ENCODE measurements at places on chromosomes 2 and 18.
A peak's percentile ranks its signal among the peaks of the same experiment; 100 is the strongest.

- DNase-seq, result no peak
Measured at GRCh38 chr2:229220254-229220653, 50.8 kb downstream of the PID1 start.

GRCh38 chr18:24793742-24794141 is 333.3 kb downstream of the HRH4 start:
- no peak for DNase-seq

DNA sequence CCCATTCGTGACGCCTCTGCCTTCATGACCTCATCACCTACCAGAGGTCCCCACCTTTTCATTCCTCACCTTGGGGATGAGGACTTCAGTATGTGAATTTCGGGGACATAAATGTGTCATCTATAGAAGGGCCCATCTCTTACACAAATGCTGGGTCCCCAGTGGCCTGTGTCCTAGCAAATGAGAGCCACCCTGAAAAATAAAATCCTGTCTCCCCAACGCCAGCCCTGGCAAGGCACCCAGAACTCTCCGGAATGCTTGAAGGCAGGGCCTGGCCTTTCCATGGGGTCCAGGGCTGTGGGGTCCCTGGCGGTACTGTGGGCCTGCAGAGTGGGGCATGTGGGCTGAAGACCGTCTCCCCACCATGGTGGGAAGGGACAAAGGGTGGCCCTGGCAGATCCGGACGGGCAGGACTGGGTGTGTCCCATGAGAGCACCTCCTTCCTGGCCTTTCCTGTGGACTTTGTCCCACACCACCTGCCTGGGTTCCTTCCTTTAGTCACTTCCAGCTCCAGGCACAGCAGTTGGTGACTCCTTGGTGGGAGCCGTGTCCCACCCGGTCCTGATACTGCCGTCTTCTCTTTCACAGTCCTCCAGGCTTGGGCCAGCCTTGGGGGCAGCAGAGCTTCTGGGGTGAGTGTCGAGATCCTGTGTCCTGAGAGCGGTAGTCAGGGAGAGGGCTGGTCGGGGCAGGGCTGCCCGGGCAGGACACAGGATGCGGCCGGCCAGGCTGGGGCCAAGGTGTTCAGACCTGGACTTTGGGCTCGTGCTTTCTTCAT is 18.6 kb downstream of the CAPN10 start:
- no peak for DNase-seq

GRCh38 chr2:177598326-177599138 is 206.0 kb downstream of the AGPS start:
- no peak for DNase-seq

DNA sequence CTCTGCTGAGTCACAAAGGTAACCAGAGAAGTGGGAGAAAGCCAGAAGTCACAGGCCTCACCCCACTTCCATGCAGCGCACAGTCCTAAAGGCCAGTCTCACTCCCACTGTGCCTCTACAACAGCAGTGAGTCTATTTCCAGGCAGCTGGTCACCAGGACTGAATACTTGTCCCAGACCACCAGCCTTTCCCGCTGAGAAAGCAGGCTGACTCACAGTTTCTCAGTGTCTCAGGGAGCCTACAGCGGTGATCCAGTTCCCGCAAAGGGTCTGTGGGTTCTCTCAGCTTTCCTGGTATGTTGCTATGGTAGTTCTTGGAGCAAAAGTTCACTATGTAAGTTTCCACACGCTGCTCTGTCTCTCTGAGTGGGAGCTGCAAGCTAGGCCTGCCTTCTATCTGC is 622.5 kb downstream of the RNF144A start:
- DNase-seq, result no peak

DNA sequence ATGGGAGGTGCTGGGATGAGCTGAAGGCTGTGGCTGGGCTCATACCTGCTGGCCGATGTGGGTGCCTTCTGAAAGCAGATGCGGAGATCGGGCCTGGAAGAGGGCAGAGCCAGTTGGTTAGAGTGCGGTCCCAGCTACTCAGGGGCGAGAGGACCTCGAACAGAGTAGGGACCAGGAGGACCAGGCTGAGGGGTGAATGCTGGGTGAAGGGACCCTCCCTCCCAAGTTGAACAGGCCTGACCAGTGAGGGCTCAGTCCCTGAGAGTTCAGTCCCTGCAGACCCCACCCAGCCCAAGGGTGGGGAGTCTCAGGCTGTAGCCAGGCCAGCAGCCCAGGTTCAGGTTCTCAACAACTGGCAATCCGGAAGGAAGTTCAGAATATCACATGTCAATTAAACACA is 232.8 kb upstream of the HS6ST1 start:
- DNase-seq, result no peak

DNA sequence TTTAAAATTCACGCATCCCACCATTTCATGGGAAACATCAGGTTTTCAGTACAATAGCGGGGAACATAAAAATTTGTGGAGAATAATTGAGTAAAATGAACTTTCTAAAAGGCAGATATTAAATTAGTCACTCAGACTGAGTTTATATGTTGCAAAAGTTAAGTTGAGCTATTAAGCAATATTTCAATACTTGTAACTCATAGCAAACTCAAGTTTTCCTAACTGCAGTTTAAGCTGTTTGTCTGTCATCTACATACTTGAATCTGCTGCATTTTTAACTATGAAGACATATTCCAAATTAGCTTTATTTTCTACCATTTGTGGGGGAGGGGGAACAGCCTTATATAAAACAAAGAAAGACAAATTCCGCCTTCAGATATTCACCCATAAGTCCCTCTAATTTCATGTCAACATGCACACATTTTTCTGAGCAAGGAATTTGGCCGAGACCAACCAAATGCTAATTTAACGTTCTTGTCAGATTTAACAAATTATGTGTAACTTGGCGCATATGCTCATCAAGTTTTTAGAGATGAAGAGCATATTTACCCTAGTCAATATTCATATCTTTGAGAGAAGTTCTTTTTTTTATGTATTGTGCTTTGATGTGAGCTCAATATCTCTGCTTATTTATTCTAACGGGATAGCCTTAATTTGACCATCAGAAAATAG is 462.9 kb downstream of the TXNL1 start:
- DNase-seq, result no peak

- no peak for DNase-seq
Measured at GRCh38 chr2:35978218-35978617, 377.4 kb upstream of the CRIM1 start.

DNA sequence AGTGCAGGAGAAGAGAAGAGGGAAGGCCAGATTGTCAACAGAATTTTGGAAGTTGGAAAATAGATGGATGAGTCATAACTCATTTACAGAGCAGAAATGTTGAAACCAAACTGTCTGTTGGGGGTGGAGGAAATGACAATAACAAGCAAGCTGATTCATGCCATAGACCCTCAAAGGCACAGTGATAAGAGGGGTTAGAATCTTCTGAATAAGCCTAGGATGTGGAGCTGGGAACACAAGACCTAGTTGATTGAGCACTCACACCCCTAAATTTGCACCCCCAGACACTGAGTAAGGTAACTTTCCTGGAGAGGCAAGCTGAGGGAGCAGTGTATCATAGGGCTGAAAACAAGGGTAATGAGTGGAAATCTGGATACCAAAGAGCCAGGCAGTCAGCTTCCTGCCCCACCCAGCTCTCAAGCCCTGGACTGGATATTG is 141.4 kb downstream of the SCG2 start:
- no peak for DNase-seq

DNA sequence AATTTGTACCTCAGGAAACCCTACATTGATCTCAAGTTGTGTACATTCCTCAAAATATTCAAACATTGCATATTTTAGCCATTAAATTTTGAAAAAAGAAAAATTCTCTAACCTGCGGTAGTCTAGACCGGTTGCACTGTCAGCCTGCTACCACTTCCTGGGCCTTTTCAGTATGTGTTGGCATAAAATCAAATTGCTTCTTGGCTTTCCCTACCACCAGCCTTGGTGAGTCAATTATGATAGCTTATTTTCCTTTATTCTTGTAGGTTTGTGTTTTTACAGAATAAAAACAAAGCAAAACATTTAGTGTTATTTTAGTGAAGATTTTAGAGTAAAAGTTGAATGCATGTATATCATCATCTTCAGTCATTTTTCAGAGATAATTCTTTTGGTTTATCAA is 61.2 kb downstream of the FAM171B start:
- no peak for DNase-seq

GRCh38 chr2:71742953-71743601 is 289.7 kb downstream of the DYSF start:
- peak; percentile 21 for DNase-seq

- no peak for DNase-seq
Measured at GRCh38 chr2:110166266-110166665, 38.5 kb downstream of the NPHP1 start.

- DNase-seq, result no peak
Measured at GRCh38 chr2:121506621-121507020, 24.1 kb upstream of the RNU4ATAC start.

Measured in thyroid gland (tissue), 4 donors.